Activated naive CD8-positive, alpha-beta T cell treated with anti-CD3 and anti-CD28 coated beads for 36 hours (primary cell): ENCODE measurements at places on chromosomes 16 and 17. TPM values are rescaled to one million over a fixed set of nuclear protein-coding genes. Genes with fewer than 3 reads are reported as not detected.

- no peak overlapping the region for H3K27ac ChIP-seq
- H3K4me1 ChIP-seq = peaks cover 9% of the 10 kb centered on the region
- no peaks in the 10 kb centered on the region for H3K27me3 ChIP-seq
- no peaks in the 10 kb centered on the region for H3K36me3 ChIP-seq
- H3K4me3 ChIP-seq = no peak overlapping the region
These were observed 8.4 kb downstream of the PIMREG start for GRCh38 chr17:6452471-6453266.

DNA sequence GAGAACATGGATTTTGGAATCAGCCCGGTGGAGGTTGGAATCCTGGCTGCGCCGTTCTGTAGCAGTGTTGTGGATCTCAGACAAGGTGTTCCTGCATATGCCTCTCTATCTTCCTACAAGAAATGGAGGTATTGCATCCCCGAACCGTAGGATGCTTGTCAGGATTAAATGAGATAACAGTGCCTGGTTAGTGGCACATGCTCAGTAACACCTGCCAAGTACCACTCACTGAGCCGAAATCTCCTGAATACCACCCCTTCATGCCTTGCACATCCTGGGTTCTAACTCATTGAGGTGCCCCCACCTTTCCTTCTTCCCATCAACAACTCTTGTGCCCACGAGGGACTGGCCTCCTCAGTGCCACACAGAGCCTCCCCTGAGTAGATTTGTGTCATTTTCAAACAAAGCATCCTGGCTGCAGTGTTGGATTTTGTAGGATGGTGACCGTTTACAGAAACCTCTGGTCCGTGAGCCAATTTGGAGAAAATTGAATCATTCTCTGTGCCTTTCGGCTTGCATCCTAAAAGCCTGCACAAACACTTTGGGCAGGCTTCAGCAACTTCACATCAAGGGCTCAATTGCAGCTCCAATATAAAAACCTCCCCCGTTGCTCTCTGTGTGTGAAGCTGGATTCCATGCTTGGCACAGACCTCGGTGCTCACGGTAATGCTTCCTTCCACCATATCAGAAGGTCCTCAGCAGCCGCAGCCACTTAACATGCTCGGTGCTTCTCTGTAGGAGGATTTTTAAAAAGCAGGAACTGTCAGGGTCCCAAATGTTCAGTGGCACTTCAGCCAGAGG lies 84.2 kb downstream of the WWOX start:
- H3K4me1 ChIP-seq = no peaks in the 10 kb centered on the region
- no peak overlapping the region for H3K27ac ChIP-seq
- peaks cover 5% of the 10 kb centered on the region for H3K36me3 ChIP-seq
- no peak overlapping the region for H3K4me3 ChIP-seq
- H3K27me3 ChIP-seq = no peaks in the 10 kb centered on the region

The PYCARD gene
- total RNA-seq = 5.0 TPM

GRCh38 chr16:59391617-59392364 lies 657.7 kb upstream of the GOT2 start:
- H3K4me1 ChIP-seq = no peaks in the 10 kb centered on the region
- peaks cover 3% of the 10 kb centered on the region for H3K27me3 ChIP-seq
- H3K4me3 ChIP-seq = no peak overlapping the region
- no peaks in the 10 kb centered on the region for H3K36me3 ChIP-seq
- no peak for DNase-seq

GRCh38 chr17:17036524-17036998 lies 5.7 kb upstream of the MPRIP start:
- H3K4me3 ChIP-seq = no peak overlapping the region
- H3K27me3 ChIP-seq = no peaks in the 10 kb centered on the region

DNA sequence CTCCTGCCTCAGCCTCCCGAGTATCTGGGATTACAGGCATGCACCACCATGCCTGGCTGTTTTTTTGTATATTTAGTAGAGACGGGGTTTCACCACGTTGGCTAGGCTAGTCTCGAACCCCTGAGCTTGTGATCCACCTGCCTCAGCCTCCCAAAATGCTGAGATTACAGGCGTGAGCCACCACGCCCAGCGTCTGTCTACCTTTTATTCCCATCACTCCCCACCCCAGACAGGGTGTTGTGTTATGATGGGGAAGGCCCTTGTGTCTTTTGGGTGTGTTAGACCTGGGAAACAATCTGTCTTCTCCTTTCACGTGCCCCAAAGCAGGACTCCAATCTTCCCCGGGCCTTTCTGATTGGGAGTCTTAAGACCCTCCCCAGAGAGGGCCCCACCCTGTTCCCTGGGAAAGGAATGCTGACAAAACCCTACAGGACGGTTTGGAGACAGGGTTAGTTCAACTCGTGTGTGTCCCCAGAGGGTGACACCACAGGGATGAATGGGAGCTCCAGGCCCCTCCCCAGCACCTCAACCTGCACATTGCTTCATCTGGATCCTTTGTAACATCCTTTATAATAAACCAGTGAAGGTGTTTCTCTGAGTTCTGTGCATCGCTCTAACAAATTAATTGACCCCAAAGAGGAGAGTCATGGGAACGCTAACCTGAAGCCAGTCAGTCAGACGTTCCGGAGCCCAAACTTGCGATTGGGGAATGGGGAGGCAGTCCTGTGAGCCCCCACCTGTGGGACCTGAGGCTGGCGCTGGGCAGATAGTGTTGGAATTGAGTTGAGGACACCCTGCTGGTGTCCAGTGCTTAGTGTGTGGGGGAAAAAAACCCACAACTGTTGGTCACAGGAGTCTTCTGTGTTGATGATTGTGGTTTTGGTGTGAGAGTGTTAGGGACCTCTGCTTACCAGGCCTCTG lies 3.2 kb upstream of the ELOB start:
- no peaks in the 10 kb centered on the region for H3K27me3 ChIP-seq
- peaks cover 24% of the 10 kb centered on the region for H3K4me1 ChIP-seq
- peaks cover 12% of the 10 kb centered on the region for H3K36me3 ChIP-seq
- no peak for DNase-seq

The KLHL10 gene
- 0.19 TPM for total RNA-seq
